ENCODE measurements at places on chromosomes 7 and 10.

GRCh38 chr10:109239371-109239770 is 683.9 kb downstream of the XPNPEP1 start:
- no peak for DNase-seq

DNA sequence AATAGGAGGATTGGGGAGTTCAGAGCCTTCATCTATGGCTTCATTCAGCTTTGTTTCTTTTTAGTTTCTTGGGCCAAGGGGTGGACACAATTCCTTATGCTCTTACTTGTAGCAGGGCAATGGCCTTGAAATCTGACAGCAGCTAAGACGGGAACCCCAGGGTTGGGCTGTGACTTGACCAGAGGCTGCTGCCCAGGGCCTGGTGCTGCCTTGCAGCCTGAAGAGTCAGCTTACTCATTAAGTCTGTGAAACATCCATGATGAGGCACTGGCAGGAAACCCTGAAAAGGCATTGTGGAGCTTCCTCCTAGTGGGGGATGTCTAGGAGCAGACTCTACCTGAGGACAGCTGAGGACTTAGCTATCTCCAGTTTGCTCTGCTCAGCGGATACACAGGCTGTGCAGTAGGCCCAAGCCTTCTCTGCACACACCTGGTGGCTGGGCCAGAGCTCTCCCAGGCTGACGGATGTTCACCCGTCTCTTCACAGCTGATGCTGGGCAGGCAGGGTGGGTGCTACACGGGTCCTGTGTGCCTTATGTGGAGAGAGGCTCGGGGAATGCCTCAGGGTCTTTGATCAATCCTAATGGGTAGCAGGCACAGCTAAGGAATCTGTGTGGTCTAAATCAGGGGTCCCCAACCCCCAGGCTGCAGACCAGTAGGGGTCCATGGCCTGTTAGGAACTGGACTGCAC is 17.8 kb downstream of the CXCL12 start:
- DNase-seq = no peak

- DNase-seq = no peak
Measured at GRCh38 chr10:60611291-60611747, 167.0 kb upstream of the CDK1 start.

- DNase-seq = no peak
Measured at GRCh38 chr7:29795696-29796580, 10.4 kb upstream of the WIPF3 start.

DNA sequence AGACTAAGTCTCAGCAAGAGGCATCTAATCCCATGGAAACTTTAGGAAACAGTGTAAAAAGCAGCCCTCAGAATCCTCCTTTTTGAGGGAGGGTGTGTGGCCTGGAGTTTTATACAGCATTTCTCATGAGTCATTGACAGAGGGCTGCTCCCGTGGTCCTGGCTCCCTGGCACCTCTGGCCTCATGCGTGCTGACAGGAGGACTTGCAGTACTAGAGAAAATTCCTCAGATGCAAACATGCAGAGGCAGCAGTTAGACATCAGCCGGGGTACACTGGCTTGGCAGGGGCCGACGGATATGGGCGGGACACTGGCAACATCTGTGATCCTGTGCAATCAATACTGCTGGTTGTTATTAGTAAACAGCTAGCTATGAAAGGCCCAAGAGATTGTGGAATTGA is 925.1 kb upstream of the CELF2 start:
- no peak for DNase-seq
